Left ventricle myocardium inferior (tissue), 1 donor: ENCODE measurements at places on chromosomes 1 and 21. TPM values are rescaled to one million over a fixed set of nuclear protein-coding genes. Genes with fewer than 3 reads are reported as not detected.

DNA sequence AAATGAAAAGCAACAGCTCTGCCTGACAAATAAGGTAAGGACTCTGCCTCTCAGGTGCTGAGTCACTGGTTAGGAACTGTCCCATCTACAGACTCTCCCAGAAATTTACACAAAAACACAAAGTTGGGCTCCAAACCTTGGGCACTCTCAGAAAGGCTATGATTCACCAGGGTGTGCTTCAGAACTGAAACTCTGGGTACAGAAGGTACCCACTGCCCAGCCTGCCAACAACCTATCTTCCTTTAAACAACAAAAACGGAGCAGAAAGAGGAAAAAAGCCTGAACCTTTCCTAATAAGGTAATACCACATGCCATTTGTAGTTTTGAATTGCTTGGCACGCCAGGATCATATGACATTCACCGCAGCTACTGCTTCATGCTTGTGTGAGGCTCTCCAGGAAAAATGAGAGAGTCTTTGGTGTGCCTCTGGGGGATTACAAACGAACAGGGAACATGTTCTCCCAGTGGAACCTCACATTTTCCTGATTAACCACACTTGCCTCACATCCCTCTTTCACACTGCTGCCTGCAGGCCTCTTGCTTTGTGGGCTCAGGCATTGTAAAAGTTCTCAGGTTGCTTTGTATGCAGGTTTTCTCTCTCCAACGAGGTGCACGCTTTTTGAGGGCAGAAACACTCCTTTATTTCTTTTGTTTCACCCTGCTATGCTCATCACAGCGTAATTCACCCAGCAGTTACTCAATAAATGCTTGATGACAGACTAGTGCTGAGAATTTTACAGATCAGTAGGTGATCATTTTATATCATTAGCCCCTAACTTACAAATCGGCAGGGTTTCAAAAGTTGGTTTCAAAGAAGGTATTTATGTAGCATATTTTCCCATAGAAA, 65.1 kb downstream of the GADD45A start:
- DNase-seq: no peak
- H3K27me3 ChIP-seq: no peaks in the 10 kb centered on the region
- no peaks in the 10 kb centered on the region for H3K36me3 ChIP-seq

DNA sequence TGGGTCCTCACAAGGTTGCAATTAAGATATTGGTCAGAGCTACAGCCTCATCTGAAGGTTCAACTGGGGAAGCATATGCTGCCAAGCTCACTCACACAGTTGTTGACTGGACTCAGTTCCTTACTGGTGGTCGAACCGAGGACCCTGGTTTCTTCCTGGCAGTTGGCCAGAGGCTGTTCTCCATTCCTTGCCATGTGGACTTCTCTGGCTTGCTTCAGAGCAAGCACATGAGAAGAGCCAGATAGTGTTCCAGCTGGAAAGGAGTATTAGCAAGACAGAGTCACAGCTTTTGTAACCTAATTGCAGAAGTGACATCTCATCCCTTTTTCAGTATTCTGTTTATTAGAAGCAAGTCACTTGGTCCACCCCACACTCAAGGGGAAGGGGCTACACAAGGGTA, 23.6 kb downstream of the POU2F1 start:
- peaks cover 12% of the 10 kb centered on the region for H3K4me1 ChIP-seq
- no peak overlapping the region for H3K27ac ChIP-seq
- no peaks in the 10 kb centered on the region for H3K27me3 ChIP-seq
- no peaks in the 10 kb centered on the region for H3K36me3 ChIP-seq

DNA sequence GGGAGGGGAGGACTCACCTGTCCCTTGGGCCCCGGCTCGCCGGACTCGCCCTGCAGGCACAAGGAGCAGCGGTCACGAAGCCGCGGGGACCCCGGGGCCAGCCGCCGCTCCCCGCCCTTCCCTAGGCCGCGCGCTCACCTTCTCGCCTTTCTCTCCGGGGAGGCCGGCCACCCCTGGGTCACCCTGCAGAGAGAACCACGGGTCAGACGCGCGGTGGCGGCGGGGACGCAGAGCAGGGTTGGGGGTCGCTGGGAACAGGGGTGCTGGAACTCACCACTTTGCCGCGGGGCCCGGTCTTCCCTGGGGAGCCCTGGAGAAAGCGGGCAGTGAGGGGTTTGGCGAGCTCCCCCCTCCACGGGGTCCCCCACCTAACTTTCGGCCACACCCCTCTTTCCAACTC, 13.3 kb downstream of the COL9A2 start:
- DNase-seq: no peak
- peak overlapping the region; percentile 23 for H3K4me3 ChIP-seq
- H3K4me1 ChIP-seq: peaks cover 7% of the 10 kb centered on the region
- H3K27ac ChIP-seq: no peak overlapping the region

MPL gene
- total RNA-seq: 0.82 TPM

ZBED6 gene
- 11.1 TPM for total RNA-seq
